ENCODE measurements at places on chromosomes 4 and X.

DNA sequence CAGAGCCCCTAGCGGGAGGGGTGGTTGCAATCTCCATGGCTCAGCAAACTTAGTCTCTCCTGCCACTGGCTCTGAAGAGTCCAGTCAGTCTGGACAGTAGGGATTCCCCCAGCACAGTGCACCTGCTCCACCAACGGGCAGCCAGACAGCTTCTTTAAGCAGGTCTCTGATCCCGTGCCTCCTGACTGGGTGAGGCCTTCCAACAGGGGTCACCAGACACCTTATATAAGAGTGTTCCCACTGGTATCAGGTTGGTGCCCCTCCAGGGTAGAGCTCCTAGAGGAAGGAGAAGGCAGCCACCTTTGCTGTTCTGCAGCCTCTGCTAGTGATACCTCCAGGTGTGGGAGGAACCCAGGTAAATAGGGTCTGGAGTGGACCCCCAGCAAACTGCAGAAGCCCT is 1393.4 kb downstream of the STIM2 start:
- no peak for DNase-seq

- peak; percentile 7 for DNase-seq
Observed at GRCh38 chr4:81454499-81454898, 17.2 kb downstream of the RASGEF1B start.

DNA sequence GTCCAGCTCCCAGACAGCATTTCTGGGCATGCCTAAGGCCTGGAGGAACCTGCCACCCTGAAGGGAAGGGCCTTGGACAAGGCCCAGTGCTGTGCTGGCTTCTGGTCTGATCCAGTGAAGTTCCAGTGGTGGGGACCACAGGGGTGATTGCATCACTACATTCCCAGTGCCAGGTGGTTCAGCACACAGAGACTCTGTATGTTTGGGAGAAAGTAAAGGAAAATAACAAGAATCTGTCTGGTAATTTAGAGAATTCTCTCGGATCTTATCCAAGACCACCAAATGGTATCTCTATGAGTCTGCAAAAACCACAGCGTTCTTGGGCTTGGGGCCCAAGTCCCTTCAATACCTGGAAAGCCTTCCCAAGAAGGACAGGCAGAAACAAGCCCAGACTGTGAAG is 131.8 kb upstream of the MAD2L1 start:
- no peak for DNase-seq

- DNase-seq: no peak
Observed at GRCh38 chr4:29560452-29560851, 1159.7 kb upstream of the PCDH7 start.

DNA sequence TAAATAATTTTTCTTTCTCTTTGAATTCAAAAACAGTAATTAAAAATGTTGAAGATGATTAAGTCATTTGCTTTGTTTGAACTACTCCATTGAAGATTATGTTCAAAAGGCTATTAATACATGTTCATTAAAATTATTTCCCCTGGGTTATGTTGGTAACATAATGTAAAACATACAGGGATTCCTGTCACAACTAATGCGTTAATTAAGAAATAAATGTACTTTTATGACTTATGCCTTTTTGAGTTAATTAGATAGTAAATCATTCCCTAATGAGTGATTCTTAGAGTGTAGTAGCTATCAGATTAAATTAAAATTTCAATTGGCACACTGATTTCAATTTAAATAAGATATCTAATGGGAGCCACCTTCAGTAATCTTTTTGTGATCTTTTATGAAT is 549.1 kb downstream of the ANKRD50 start:
- no peak for DNase-seq

- no peak for DNase-seq
Observed at GRCh38 chr4:41164405-41164804, 49.9 kb downstream of the APBB2 start.

- no peak for DNase-seq
Observed at GRCh38 chrX:39158801-39159657, 357.8 kb downstream of the MID1IP1 start.

DNA sequence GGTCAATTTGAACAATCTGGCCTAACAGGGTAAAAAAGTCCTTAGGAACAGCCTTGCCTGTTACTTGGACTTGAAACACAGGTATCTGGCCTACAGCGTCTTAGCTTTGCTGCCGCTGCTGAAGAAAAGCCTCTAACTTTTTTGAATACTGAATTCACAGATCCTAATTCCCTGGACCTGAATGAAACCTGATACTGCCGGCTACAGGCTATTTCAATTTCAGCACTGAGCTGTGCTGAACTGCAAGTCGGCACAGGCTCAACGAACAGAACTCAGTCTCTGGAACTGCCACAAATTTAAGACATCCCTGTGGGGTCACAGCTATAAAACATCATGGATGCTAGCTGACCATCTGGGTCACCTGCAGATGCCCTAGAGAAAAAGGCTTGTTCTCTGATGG is 7.2 kb downstream of the NR0B1 start:
- DNase-seq: no peak

GRCh38 chr4:124184792-124185191 is 527.7 kb downstream of the ANKRD50 start:
- DNase-seq: no peak

DNA sequence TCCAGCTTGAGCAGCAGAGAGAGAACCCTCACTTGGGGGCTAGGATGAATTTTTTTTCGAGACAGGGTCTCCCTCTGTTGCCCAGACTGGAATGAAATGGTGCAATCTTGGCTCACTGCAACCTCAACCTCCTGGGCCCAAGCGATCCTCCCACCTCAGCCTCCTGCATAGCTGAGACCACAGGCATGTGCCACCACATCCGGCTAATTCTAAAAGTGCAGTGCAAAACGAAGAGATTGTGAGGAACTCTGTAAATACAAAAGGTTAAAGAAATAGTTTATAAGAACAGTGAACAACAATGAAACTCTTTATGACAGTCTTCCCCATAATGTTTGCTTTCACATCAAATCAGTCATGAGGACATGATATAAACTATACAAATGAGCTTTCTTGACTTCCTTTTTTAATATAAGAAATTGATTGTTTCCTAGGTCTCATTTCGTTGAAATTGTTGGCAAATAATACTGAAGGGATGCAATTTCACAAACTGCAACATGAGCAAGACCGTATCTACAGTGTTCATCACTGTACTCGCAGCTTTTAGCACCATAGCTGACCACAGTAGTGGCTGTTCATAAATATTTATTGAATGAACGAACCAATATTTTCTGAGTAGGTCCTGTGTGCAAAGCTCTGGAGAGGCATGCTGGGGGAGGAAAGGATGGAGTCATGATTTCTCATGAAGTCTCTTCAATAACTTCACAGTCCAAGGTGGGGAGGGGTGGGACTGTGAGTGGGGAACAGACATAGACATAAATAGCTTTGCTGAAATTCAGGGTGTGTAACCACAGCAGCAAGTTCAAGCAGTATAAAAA is 116.1 kb downstream of the SHROOM3 start:
- no peak for DNase-seq

DNA sequence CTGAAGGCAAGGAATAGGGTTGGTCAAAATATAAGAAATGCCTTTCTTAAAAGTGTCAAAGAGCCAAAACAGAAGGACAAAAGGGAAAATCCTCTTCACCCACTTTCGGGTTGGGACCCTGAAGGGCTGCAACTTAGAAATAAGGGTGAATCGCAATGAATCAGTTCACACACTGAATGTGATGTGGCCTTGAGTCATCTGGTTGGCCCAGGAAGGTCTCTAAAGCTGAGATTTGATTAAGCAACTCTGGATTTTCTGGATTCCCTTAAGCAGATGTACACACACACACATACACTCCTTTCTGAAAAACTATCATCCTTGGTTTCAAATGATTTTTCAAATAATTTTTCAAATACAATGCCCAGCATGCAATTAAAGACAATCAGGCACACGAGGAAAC is 13.1 kb downstream of the TAB3 start:
- no peak for DNase-seq

DNA sequence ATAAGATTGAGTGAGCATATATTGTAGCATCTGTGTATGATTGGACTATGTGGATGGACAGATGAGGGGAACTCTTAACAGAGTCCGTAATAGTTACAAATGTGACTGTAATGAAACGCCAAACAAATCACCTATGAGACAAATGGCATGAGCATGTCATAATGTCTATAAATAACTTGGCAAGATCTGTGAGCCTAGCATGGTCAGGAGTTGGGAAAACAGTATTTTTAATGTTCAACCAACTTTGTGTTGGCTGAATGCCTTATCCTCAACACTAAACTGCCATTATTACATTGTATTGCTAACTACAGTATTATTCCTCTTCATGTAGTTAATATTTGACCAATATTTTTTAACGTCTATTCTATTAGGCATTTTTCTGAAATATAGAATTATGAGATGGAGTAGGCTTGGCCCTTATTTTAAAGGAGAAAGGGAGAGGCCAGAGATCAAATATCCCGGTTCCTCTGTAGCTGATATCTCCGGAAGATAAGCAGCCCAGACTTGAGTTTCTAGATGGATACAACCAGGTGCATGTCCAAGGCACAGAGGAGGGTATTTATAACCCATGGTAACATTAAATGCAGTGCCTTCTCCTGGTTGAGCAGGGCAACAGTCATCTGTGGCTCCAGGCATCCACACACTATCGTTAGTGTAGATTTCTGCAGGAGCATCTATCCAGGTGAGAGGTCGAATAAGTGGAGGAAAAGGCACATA is 32.7 kb downstream of the PF4 start:
- DNase-seq: no peak

- DNase-seq: no peak
Observed at GRCh38 chr4:16814361-16814760, 84.1 kb downstream of the LDB2 start.

- DNase-seq: no peak
Observed at GRCh38 chr4:74005528-74005927, 7.1 kb upstream of the CXCL5 start.

DNA sequence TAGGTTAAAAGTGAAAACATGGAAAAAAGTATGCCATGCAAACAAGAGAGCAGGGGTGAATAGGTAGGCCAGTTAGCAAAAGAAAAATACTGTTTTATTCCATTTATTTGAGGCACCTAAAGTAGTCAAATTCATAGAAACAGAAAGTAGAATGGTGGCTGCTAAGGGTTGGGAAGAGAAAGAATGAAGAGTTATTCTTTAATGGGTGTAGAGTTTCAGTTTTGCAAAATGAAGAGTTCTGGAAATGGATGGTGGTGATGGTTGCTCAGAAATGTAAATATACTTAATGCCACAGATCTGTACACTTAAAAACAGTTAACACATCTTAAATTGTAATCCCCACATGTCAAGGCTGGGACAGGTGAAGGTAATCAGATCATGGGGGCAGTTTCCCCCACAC is 29.7 kb downstream of the PARM1 start:
- no peak for DNase-seq

DNA sequence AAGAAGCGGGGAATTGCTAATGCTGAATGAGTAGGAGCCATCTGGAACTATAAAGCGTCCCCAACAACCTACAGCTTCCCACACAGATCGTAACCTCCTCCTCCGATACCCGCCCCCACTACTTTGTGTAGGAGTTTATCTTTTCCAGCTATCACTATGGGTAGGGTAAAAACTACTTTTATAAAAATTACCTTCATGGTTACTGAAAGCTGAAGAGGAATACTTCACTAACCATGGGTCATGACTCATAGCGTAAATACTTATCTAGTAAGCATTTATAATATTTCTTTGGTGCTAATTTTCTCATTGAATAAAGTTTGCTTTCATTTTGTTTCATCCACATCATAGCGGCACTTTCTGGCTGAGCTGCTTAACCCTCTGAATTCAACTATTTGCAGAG is 79.4 kb upstream of the TNIP3 start:
- DNase-seq: peak; percentile 19

GRCh38 chrX:46961097-46961496 is 48.9 kb downstream of the JADE3 start:
- DNase-seq: no peak

- no peak for DNase-seq
Observed at GRCh38 chr4:133550436-133550835, 401.3 kb downstream of the PCDH10 start.

DNA sequence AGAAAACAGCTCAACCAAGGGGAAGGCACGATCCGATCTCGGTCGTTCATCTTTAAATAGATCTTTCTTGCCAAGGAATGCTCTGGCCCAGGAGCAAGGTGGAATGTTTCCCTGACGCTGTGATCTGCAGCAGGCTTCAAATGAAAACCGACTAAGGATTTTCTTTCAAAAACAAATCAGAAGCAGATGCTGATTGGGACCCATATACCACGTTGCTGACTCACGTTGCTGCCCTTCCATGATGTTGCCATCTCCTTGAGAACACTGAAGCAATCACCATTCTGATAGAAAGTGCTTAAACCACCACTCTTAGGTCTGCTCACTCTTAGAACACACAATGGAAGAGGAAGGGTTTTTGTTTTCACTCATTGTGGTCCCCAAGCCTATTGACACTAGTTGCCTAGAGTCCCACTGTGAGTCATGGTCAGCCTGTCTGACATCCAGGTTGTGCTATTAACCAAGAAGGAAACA is 26.1 kb downstream of the LAMTOR3 start:
- DNase-seq: no peak

DNA sequence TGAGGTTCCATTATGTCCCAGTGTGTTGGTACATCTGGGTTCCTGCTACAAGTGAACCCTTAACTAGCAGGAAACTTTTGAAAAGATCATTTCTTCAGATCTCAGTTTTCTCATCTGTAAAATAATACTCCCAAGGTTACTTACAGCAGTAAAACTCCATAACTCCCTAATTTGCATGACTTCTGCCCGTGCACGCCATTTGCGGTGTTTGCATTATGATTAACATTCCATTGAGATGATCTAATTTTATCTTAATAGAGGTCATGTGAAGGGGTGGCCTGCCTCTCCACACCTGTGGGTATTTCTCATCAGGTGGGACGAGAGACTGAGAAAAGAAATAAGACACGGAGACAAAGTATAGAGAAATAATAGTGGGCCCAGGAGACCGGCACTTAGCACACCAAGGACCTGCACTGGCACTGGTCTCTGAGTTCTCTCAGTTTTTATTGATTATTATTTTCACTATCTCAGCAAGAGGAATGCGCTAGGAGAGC is 219.8 kb downstream of the TLL1 start:
- DNase-seq: no peak

DNA sequence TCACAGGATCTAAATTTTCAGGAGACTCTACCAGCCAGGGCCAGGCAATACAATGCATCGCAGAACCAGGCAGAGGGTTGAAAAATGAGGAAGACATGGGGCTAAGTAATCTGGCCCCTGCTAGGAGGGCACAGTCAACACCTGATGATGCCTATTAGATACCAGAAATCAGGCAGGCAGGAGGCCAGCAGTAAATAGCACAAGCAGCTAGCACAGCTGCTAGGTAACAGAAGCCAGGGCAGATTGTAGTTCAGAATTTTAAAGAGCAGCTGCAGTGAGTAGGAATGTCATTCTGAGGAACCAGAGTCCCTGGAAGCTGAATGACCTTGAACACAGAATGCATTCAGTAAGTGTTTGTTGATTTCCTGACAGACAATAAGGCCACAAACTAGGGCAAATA is 38.8 kb upstream of the TRPC5OS start:
- DNase-seq: no peak

DNA sequence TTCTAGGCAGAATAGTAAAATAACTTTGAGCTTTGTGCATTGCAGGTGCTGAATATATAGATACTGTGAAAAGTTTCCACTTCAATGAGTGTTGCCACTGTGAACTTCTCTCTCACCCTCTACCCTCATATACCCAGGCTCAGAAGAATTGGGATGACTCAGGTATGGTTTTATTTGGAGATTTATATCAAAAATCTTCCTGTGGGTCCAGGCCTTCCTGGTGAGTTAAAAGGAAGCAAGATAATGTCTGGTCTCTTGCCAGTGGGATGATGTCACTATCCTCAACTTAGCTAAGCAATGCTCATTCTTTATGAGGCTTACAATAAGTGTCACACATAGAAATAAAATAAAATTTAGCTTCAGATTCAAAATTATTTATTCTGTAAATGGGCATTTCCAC is 153.3 kb upstream of the TENT5D start:
- no peak for DNase-seq

GRCh38 chr4:40301603-40302002 is 33.5 kb upstream of the CHRNA9 start:
- no peak for DNase-seq
